ENCODE measurements at places on chromosomes 2 and 18.

GRCh38 chr2:162317861-162318327 is 590 bp downstream of the IFIH1 start:
- DNase-seq = peak; percentile 26

- DNase-seq = no peak
These were observed 300.9 kb downstream of the ARHGAP15 start for GRCh38 chr2:143429932-143430679.

- DNase-seq = no peak
These were observed 30.4 kb downstream of the FBLN7 start for GRCh38 chr2:112168422-112169124.

DNA sequence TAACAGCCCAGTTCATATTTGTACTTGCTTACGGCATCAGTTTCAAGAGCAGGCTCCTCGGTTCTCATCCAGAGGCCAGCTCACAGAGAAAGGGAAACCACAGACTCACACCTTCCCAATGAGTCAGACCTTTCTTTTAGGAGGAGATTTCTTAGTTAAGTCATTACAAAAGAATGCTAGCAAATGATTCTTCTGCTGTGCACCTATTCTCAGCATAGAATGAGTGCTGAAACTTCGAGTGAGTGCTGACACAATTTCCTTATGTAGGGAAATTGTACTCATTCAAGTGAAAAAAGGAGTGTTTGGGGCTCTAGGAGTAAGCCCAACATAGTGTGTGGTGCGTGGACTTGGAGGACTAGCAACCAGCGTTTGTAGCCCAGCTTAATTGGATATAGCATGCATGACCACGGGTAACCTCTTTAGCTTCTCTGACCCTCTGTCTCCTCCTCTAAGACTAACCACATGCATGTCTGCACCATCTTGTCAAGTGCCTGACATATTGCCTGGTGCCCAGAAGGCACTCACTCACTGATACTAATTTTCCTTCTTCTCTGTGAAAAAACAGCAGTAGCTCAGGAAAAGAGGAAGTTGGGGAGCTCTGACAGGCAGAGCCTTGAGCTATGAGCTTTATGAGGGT is 87.0 kb downstream of the ALPK2 start:
- DNase-seq = peak; percentile 36

DNA sequence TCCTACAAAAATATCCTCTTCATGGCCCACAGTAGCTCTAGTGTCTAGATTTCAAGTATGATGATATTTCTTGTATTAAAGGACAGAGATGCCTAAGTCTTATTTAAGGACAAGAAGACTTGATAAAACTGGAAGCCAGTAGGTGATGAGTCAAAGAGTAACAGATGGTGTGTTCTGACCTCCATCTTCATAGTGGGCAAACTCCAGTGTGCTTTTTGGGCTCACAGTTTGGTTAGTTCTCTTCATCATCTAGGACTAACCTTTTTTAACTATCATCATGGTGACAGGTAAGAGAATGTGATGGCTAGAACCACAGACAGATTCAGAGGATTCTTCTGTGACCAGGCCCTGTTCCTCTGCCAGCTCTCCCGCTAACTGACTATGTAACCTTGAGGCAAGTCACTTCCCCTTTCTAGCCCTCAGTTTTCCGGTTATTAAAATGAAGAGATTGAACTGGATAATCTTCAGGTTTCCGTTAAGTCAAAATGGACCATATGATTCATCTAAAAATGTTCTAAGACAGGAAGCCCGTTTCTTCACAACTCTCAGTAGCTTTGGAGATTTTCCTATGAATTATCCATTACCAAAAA is 140.3 kb upstream of the RASGRP3 start:
- DNase-seq = no peak

- no peak for DNase-seq
These were observed 73.7 kb upstream of the TPO start for GRCh38 chr2:1339388-1340140.

GRCh38 chr2:96150791-96151594 is 5.8 kb upstream of the DUSP2 start:
- DNase-seq = no peak

GRCh38 chr18:79515331-79515730 is 119.6 kb downstream of the NFATC1 start:
- no peak for DNase-seq

DNA sequence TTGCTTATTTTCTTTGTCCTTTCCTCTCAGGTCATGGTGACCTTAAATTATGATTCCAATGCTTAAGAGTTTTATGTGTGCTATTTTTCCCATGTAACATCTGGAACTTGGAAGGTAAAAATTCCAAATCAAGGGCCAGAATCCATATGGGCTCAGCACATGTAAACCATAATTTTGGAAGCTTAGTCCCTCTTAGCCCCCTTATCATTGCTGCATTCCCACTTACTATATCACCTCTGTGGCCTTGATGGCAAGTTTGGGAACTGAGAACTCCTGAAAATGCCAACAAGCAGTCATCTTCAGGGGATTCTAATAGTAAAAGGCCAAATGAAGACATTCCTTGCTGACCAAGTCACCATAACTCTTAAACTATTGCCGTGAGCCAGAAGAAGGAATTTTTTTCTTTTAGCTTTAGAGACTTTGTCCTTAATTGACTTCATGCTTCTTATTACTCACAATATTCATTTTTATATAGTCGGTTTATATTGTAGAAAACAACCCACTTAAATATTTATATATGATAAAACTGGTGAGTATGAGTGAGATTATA is 251.4 kb downstream of the SLC8A1 start:
- no peak for DNase-seq

GRCh38 chr2:3598912-3599854 is 4.3 kb downstream of the COLEC11 start:
- DNase-seq = no peak

GRCh38 chr2:120283649-120284048 is 31.0 kb downstream of the RALB start:
- DNase-seq = no peak

DNA sequence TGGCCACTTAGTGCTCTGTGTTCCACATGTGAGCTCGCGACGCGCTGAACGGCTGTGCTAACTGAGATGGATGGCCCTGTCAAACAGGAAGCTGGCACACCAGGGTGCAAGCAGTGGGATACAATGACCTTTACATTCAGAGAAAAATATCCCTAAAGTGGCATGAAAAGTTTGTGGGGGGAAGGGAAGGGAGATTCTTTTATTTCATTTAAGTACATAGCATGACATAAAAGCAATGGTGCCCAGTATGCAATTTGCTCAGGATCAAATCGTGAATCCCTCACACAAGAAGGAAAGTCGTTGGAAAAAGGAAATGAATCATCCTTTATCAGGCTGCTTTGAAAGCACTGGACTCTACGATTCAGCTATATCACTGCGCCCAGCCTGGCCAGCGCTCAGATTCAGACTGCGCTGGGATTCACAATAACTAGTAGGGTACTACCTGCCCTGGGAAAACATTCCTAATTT is 26.0 kb downstream of the SATB2 start:
- DNase-seq = no peak

DNA sequence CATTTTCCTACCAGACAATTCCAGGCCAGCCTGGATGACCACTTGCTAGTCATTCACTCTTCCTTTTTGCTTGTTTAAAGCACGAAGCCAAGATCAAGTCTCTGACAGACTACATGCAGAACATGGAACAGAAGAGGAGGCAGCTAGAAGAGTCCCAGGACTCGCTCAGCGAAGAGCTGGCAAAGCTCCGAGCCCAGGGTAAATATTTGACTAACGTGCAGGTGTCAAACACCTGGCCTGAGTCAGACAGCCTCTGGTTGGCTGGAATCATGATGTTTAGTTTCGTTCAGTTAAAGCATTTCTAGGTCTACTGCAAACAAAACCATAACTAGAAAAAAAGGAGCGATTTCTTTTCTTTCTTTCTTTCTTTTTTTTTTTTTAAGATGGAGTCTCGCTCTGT is 44.2 kb upstream of the LYPD6B start:
- DNase-seq = no peak

GRCh38 chr2:6909431-6910385 is 7.5 kb upstream of the RNF144A start:
- no peak for DNase-seq

DNA sequence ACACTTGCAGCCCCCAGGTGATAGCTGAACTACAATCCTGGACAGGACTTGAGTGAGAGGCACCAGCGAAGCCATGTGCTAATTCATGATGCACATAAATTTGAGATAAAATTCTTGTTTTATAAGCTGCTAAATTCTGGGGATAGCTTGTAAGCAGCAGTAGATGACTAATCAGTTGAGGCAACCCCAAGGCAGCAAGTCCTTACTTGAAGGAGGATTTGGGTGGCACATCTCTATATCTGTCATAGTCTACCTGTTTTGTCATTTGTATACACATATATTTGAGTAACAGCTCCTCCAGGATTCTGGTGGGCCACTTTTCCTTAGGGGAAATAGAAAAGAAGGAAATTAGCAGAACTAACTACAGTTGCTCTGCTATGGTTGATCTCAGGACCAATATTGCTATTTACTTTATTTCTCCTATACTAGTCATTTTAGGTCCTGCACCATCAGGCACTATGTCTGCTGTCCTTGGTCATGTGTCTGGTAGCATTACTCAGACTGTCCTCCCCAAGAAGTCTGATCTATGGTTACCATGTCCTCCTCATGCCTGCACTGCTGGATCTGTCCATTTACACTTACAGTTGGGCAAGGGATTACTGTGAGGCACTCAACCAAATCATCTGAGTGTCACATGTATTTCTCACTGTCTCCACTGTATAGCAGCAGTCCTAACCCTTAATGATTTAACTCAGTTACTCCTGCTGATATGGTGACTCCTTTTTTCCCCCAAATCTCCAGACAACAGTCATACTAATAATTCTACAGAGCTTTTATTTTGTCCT is 436.0 kb upstream of the CWC22 start:
- no peak for DNase-seq

GRCh38 chr2:175036582-175037018 is 31.4 kb upstream of the CHN1 start:
- no peak for DNase-seq

- no peak for DNase-seq
These were observed 807.5 kb downstream of the MBD2 start for GRCh38 chr18:53417003-53417402.

DNA sequence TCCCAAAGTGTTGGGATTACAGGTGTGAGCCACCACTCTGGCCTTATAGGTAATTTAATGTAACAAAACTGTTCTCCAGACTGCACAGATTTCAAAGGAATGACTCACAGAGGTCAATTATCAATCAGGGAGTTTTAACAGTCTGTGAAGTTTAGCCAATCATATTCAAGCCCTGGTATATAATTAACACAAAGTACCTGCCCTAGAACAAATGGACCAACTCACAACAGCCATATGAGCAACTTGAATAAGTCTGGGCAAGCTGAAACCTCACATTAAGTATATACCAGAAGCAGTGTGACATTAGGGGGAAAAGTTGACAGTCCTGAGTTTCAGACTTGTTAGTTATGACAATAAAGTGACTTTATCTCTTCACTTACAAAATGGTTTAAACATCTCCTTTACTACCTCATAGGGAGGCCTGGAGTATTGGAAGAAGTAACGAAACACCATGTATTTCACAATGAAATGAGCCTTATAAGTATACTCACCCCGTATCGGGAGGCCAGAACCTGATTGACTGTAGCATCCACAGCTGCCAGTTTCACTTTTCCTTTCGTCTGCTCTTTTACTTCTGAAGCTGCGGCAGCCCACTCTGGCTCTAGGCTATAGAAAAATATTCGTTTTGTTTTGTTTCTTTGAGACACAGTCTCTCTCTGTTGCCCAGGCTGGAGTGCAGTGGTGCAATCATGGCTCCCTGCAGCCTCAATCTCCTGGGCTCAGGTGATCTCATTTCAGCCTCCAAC is 22.2 kb downstream of the PDIA6 start:
- no peak for DNase-seq

DNA sequence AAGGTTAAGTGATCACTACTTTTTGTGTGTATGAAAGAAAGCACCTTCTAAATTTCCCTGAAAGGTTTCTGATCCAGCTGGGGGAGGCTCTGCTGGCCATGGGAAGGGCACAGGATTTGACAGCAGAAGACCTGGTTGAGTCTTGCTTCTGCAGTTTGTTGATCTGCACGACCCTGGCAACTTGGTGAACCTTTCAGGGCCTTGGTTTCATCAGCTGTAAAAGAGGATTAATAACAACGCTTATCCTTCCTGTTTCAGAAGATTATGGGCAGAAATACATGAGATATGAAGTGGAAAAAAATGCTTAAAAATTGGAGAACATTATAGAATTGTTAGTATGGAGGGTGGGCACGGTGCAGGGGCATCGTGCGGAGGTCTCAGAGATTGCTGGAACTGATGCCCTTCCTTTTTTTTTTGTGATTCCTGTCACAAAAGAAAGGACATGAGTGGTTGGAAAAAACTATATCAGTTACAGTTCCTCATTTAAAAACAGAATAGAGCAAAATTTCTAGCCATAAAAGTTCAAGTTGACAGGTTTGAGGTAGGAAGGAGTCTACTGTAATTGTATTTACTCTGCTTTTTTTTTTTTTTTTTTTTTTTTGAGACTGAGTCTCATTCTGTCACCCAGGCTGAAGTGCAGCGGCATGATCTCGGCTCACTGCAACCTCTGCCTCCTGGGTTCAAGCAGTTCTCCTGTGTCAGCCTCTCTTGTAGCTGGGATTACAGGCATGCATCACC is 47.4 kb downstream of the MFSD6 start:
- DNase-seq = no peak

- no peak for DNase-seq
These were observed 36.9 kb upstream of the PTMA start for GRCh38 chr2:231671270-231672050.

DNA sequence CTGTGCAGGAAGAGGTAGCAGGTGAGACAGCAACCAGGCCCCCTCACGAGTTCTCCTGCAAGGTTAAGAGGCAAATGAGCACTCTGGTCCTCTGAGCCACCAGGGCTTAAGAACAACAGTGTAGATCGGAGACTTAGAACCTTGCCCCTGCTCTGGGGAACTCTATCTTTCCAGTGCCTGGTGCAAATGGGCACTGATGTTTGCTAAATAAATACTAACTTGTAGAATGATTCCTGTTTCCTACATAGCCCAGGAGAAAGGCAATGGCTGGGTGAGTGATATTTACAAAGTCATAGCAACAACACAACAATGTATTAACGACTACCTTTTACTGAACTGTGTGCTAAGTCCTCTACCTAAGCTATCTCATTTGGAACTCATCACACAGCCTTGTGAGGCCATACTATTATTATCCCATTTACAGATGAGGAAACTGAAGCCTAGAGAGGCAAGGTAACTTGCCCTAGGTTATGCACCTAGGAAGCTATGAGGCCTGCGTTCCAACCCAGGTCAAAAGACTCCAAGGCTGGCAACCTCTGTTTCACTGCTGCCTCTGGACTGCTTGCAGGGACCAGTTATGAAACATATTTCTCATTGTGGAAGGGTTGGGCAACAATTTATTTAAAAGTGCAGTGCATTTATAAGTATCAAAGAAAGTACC is 4.3 kb downstream of the ATP8B1 start:
- no peak for DNase-seq

- no peak for DNase-seq
These were observed 2.3 kb upstream of the BCL11A start for GRCh38 chr2:60555783-60556139.

All from activated CD8-positive, alpha-beta memory T cell treated with anti-CD3 and anti-CD28 coated beads, Interleukin-2, amount 50 U/mL, for 4 hours (primary cell).